Stimulated activated CD4-positive, alpha-beta T cell treated with anti-CD3 and anti-CD28 coated beads, Interleukin-15, amount 100 ng/mL, for 24 hours (primary cell): ENCODE measurements at places on chromosomes 13 and 19.

GRCh38 chr13:19781526-19781925 lies 1.2 kb downstream of the PSPC1 start:
- peak; percentile 28 for DNase-seq

- no peak for DNase-seq
Measured at GRCh38 chr13:34764246-34764645, 177.8 kb upstream of the NBEA start.

GRCh38 chr13:48545608-48546007 lies 12.7 kb upstream of the RCBTB2 start:
- DNase-seq: no peak

DNA sequence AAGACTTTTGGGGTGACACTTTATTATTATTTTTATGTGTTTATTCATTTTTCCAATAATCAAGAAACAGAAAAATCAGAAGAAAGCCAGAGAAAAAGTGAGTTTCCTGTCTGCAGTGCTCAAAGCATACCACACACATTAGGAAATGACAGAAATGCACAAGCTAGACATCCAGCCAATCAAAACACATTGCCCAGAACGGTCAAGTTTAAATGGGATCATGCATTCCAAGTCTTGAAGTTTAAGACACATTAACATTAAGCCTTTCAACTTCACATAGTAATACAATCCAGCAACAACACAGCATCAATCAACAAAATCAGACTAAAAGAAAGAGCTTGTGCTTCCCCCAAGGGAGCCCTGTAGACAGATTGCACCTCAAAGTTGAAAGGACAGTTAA lies 28.7 kb upstream of the MEDAG start:
- no peak for DNase-seq

DNA sequence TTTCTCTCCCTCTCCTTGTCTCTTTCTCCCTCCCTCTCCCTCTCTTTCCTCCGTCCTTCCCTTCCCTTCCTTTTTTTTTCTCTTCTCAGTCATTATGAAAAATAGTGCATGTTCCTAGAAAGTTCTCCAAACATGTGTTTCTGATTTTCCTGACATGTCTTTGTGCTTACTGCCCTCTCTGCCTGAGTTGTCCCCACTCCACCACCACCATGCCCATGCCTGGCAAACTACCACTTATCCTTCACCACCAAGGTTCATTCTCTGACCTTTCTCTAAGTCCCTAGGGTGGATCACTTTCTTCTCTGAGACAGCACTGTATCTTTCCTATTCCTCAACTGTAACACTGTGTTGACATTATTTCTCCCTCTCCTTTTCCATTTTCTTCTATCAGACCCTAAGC lies 98.2 kb downstream of the LACC1 start:
- no peak for DNase-seq

GRCh38 chr13:112106478-112107141 lies 39.7 kb downstream of the SOX1 start:
- DNase-seq: no peak

GRCh38 chr13:109419896-109420295 lies 366.5 kb downstream of the IRS2 start:
- no peak for DNase-seq

GRCh38 chr13:40660141-40660664 lies 6.2 kb downstream of the FOXO1 start:
- no peak for DNase-seq

- DNase-seq: no peak
Measured at GRCh38 chr19:50564229-50565105, 3.8 kb downstream of the LRRC4B start.

DNA sequence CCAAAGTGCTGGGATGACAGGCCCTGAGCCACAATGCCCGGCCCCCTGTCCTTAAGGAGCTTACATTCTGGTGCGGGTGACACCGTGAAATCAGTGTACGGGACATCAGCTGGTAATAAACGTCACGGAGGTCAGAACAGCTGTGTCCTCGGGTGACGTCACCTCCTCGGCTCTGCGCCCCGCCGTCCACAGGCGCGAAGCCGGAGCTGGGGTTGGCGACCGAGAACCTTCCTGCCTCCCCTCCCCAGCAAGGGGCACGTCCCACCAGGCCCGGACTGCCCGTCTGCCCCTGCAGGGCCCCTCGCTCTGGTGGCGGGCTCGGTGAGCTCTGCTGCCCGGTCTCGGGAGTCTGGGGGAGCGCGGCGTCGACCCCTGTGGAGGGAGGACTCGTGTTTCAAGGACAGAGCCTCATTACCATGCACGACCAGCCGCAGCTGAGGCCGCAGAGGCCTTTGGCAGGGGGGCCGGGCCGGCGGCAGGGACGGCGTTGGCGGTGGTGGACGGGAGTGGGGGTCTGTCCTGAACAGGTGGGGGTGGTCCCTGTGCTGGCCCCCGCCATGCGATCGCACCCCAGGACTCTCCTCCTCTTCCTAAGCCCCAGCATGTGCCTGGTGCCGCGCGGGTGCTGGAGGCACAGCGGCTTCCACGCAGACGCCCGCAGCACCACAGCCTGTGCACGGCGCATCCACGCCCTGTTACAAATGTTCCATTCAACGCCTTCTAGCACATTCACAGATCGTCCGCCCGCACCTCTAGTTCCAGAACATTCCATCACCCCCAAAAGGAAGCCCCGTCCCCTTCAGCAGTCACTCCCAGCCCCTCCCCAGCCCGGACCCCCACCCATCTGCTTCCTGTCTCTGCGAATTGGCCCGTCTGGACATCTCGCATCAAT lies 5.4 kb downstream of the LINGO3 start:
- no peak for DNase-seq

DNA sequence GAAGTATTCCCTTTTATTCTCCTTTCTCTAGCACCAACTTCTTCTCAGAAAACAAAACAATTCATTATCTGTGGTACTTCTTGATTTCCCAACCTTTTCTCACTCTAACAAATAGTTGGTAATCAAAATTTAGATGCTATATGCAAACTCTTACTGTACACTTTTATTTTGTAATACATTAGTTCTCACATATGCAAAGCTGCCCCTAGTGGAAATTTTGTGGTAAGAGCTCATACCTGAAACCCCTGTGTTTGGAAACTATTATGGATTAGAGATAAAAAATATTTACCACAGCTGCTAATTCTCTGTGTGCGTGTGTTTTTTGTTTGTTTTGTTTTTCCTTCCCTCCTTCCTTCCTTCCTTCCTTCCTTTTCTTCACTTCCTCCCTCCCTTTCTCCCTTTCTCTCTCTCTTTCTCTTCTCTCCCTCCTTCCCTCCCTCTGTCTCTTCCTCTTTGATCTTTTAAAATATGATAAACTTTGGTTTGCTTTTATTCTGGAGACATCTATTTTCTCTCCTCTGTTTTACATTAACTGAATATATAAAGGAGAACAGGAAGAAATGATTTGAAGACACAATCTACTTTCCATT lies 537.4 kb downstream of the SLITRK6 start:
- no peak for DNase-seq

GRCh38 chr13:73278186-73278585 lies 219.4 kb downstream of the KLF5 start:
- DNase-seq: no peak

- no peak for DNase-seq
Measured at GRCh38 chr19:55668603-55669348, 6.2 kb upstream of the EPN1 start.

GRCh38 chr13:36887758-36888521 lies 32.1 kb downstream of the SMAD9 start:
- DNase-seq: no peak

GRCh38 chr19:36025541-36025940 lies 7.1 kb downstream of the CLIP3 start:
- DNase-seq: no peak

DNA sequence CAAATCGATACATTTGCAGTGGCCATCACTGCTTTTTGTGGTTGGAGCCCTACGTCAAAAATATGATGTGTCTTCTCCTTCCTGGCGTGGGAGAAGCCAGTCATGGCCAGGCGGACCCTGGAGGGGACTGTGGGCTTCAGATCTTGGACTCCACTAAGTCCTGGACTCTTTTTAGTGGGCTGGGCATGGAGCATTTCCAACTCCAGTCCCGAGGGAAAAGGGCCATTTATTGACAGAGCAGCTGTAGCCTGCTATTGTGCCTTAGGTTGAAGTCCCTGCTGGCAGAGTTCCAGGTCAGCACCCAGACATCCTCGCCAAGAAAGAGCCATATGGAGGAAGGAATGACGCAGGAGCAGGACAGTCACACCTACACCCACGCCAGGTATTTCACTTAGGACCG lies 179.2 kb upstream of the ZNF507 start:
- no peak for DNase-seq

- DNase-seq: no peak
Measured at GRCh38 chr13:51457086-51457815, 4.4 kb upstream of the INTS6 start.

GRCh38 chr19:31283701-31284100 lies 65.5 kb downstream of the TSHZ3 start:
- no peak for DNase-seq

DNA sequence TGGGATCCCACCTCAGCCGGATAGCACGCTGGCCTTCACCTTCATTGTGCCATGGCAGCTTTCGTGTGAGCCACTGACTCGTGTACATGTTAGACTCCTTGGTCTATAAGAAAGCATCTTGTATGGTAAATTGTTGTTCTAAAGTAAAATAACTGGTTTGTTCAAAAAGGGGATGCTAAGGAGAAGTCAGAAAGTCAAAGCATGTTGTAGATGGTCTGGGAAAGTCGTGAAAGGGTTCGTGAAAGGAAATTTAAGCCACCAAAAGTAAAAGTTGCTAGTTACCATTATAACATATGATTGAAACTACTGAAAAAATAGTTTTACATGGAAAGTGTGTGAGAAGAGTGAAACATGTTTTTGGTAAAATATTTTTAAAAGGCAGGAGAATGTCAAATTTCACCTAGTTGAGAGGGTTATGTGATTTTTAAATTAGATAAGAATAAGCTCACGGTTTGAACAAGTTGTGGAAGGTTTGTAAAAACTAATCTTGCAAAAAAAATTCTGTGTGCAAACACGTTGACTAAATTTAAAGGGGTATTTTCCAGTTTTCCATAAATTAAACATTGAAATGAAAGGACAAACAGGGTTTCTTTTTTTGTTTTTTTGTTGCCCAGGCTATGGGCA lies 23.4 kb downstream of the DPRX start:
- no peak for DNase-seq

DNA sequence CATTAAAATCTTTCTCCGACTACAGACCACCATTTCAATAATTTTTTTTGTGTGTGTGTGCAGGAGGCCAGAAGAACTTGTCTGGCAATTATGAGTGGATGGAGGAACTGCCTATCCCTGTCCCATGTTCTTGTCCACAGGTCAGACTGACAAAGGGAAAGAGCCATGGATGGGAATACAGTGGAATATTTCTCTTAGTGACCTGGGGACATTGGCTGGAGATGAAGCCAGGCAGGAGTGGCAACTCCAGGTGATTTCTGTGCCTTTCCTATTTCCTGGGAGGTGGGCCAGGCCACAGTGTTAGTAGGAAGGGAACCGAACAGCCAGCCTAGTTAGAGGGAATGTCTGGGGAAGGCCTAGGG lies 3.7 kb downstream of the PSG9 start:
- no peak for DNase-seq

DNA sequence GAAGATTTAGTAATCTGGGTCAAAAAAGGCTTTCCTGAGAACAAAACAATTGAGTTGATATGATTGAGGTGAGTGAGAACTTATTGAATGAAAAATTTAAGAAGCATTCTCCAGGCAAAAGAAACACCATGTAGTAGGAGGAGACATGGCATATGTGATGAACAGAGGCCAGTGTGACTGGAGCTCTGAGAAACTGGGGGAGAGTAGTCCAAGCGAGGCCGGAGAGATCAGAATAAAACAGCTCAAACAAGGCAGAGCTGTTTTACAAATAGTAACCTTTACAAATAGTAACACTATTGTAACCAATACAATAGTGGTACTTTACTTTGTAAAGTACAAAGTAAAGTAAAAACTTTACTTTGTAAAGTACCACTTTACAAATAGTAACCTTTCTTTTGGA lies 1159.1 kb downstream of the PCDH9 start:
- no peak for DNase-seq

GRCh38 chr13:94317063-94317491 lies 162.4 kb downstream of the DCT start:
- DNase-seq: no peak

DNA sequence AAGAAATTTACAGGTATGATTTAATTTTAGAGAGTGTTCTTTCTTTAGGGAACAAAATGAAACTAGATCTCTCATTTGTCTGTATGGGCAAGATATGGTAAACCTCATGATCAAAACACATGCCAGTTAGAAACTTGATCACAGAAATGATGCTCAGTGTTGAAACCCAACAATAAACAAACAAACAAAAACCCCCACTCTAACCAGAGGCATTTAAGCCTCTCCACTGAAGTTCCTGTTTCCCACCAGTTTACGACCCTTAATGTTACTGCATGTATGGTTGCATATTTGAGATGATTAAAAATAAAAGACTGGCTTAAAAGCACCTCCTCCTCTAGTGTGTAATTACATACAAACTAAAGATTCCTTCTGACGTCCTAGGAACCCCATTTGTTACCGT lies 293.3 kb upstream of the MAB21L1 start:
- no peak for DNase-seq

- DNase-seq: peak; percentile 97
Measured at GRCh38 chr19:12400633-12401502, at the start of gene ZNF799. Gene ZNF799 (minus strand): TSS chr19:12401271. CDS start chr19:12401070, 201 bp downstream.

DNA sequence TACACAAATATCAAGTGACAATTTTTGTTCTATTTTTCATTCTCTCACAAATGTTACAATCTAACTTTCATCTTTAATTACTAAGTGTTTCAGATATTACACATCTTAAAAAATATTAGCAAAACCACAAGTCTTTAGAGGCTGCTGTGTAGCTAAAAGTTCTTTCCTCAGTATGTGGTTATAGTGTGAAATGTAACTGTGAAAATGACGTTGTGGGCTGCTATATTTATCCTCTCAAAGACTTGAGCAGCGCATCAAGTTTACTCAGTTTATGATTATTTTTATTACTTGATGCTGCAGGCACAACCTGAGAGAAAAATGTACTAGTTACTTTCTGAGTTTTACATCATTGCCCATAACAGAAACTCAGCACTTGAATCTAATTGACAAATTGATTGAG lies 2860.6 kb upstream of the PCDH20 start:
- no peak for DNase-seq

DNA sequence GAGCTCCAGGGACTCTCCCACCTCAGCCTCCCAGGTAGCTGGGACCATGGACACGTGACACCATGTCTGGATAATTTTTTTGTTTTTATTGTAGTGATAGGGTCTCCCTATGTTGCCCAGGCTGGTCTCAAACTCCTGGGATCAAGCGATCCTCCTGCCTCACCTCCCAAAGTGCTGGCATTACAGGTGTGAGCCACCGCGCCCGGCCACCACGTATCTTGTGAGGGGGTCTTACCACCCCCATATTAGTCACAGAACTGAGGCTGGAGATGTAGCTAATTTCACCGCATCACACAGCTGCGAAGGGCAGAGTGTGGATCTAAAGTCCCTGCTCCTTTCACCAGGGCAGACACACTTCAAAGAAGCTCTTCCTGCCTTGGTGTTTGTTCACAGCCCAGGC lies 211.8 kb upstream of the SOX1 start:
- DNase-seq: no peak

DNA sequence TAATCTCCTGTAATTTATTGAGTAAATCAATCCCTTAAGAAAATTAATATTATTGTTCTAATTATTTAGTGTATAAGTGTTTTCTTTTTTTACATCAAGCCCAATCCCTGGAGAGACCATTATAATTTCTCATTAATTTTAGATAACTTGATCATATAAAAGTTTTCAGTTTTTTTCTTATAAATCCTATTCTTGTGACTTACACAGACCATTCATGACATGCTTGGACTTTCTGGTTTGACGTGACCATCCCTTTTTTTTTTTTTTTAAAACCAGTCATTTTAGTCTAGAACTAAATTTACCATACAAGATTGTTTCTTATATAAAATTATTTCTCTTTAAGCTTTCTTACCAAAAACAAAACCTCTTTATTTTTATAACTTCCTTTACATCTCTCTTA lies 5.4 kb upstream of the MTRF1 start:
- no peak for DNase-seq

GRCh38 chr19:41441321-41441945 lies 1.5 kb upstream of the ERICH4 start:
- no peak for DNase-seq
